Memory B cell (primary cell): ENCODE measurements at places on chromosomes 4 and X.

DNA sequence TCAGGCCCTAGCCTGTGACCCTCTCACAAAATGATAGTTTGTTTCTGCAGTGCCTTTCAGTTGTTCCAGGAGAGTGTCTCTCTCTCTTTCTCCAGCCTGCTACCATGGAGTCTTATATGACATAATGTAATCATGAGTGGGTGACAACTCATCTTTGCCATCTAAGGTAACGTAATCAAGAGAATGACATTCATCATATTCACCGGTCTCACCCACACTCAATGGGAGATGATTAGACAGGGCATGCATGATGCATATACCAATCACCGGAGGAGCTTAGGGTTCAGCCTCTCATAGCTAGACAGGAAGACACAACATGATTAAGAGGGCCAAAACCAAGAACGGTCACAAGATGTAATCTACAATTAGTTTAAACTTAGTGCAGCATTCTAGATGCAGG lies 97.1 kb upstream of the FAM9B start:
- H3K36me3 ChIP-seq: peaks cover under 1% of the 10 kb centered on the region
- no peak for DNase-seq
- H3K4me3 ChIP-seq: no peak overlapping the region
- no peak overlapping the region for H3K27ac ChIP-seq
- H3K27me3 ChIP-seq: no peaks in the 10 kb centered on the region
- no peaks in the 10 kb centered on the region for H3K4me1 ChIP-seq

GRCh38 chr4:42554072-42554471 lies 102.8 kb downstream of the ATP8A1 start:
- peaks cover 24% of the 10 kb centered on the region for H3K36me3 ChIP-seq
- H3K4me1 ChIP-seq: no peaks in the 10 kb centered on the region
- no peak for DNase-seq
- no peaks in the 10 kb centered on the region for H3K27me3 ChIP-seq

- no peak for DNase-seq
- H3K4me3 ChIP-seq: no peak overlapping the region
- H3K4me1 ChIP-seq: peaks cover 2% of the 10 kb centered on the region
- peaks cover 12% of the 10 kb centered on the region for H3K27me3 ChIP-seq
- H3K36me3 ChIP-seq: no peaks in the 10 kb centered on the region
- no peak overlapping the region for H3K27ac ChIP-seq
Observed at GRCh38 chr4:650951-651883, 22.9 kb downstream of the ATP5ME start.

DNA sequence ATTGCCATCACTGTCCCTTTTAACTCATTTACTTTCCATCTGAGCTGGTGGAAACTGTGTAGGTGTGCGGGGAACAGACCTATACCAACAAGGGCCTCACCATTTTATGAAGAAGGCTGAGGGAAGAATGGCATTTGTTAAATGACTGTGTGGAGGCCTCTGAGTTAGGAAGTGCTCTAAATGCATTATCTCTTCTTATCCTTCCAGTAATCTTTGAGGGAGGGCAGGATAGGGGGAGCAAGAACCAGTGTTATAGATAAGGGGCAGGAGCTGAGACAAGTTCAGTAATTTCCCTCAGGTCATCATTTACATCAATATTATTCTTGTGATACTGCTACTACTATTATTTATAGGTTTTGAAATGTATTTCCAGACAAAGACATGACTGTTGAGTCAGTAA lies 122.4 kb upstream of the PDLIM3 start:
- H3K4me3 ChIP-seq: no peak overlapping the region
- no peak overlapping the region for H3K27ac ChIP-seq
- H3K27me3 ChIP-seq: peaks cover 10% of the 10 kb centered on the region
- no peaks in the 10 kb centered on the region for H3K36me3 ChIP-seq
- no peaks in the 10 kb centered on the region for H3K4me1 ChIP-seq

DNA sequence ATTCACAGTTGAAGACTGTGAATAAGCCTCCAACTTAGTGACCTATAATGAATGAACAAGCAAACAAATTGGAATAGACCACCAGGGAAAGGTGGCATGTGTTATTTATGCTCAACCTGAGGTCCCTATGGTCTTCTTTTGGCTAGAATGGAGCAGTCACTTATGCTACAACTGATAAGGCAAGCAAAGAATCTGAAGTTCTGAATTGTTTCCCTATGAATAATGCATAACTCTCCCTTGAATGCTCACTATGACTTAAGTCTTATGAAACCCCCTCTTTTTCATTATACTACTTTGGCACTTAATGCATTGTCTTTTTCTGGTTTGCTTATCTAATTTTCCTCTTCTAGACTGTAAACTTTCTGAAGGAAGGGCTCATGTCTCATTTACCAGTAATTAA lies 2.6 kb downstream of the GIMD1 start:
- H3K27me3 ChIP-seq: peaks cover 5% of the 10 kb centered on the region
- H3K4me1 ChIP-seq: peaks cover 2% of the 10 kb centered on the region
- H3K27ac ChIP-seq: no peak overlapping the region
- no peak overlapping the region for H3K4me3 ChIP-seq

- no peak for DNase-seq
- H3K4me3 ChIP-seq: no peak overlapping the region
- no peaks in the 10 kb centered on the region for H3K36me3 ChIP-seq
- H3K27me3 ChIP-seq: peaks cover 9% of the 10 kb centered on the region
- no peak overlapping the region for H3K27ac ChIP-seq
Observed at GRCh38 chr4:154738426-154738825, 5.4 kb upstream of the LRAT start.

GRCh38 chr4:169142391-169142790 lies 128.4 kb downstream of the SH3RF1 start:
- no peaks in the 10 kb centered on the region for H3K4me1 ChIP-seq
- DNase-seq: no peak
- H3K27ac ChIP-seq: no peak overlapping the region
- H3K36me3 ChIP-seq: no peaks in the 10 kb centered on the region
- H3K4me3 ChIP-seq: no peak overlapping the region
- no peaks in the 10 kb centered on the region for H3K27me3 ChIP-seq

- H3K4me3 ChIP-seq: no peak overlapping the region
- H3K27ac ChIP-seq: no peak overlapping the region
- H3K27me3 ChIP-seq: no peaks in the 10 kb centered on the region
- no peaks in the 10 kb centered on the region for H3K36me3 ChIP-seq
Observed at GRCh38 chr4:28248269-28248668, 1387.6 kb downstream of the STIM2 start.

GRCh38 chrX:8245411-8245810 lies 74.3 kb upstream of the VCX2 start:
- no peak for DNase-seq
- no peaks in the 10 kb centered on the region for H3K4me1 ChIP-seq

- no peak overlapping the region for H3K27ac ChIP-seq
- no peaks in the 10 kb centered on the region for H3K36me3 ChIP-seq
- H3K4me1 ChIP-seq: no peaks in the 10 kb centered on the region
- no peak for DNase-seq
Observed at GRCh38 chrX:142312591-142312990, 107.5 kb upstream of the MAGEC2 start.

DNA sequence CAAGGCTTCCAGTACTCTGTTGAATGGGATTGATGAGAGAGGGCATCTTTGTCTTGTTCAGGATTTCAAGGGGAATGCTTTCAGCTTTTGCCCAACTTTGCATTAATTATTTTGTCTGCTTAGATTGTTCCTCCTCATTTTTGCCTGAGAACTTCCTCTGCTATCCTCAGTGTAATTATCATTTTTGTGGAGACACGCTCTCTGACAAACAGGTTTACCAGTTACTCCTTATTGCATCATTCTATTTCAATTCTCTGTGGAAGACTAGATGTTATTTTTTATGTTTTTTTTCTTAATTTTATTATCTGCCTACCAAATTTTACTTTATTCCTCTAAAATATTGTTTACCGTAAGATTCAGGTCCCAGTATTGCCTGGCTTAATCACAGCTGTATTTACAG lies 349.2 kb downstream of the ADGRL3 start:
- no peak for DNase-seq
- H3K4me1 ChIP-seq: no peaks in the 10 kb centered on the region
- H3K27ac ChIP-seq: no peak overlapping the region
- H3K27me3 ChIP-seq: no peaks in the 10 kb centered on the region
- no peak overlapping the region for H3K4me3 ChIP-seq
- H3K36me3 ChIP-seq: no peaks in the 10 kb centered on the region

DNA sequence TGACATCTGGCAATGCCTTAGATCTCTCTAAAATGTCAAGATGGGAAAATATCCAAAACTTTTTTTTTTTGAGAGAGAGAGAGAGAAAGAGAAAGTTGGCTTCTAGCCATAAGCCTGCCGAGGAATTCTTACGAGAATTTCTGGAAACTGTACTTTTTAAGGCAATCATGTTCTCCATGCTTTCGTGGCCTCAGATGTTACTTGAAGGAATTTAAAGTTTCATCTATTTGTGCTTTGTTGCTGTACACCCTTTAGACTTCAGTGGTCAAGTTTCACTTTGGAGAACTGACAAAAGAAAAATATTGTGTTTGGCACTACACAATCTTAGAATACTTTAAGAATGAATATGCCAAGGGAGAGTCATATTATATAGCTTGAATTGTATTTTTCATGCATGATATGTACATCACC lies 53.9 kb downstream of the FAT4 start:
- H3K4me1 ChIP-seq: no peaks in the 10 kb centered on the region
- no peak for DNase-seq
- H3K36me3 ChIP-seq: no peaks in the 10 kb centered on the region
- H3K27me3 ChIP-seq: no peaks in the 10 kb centered on the region

DNA sequence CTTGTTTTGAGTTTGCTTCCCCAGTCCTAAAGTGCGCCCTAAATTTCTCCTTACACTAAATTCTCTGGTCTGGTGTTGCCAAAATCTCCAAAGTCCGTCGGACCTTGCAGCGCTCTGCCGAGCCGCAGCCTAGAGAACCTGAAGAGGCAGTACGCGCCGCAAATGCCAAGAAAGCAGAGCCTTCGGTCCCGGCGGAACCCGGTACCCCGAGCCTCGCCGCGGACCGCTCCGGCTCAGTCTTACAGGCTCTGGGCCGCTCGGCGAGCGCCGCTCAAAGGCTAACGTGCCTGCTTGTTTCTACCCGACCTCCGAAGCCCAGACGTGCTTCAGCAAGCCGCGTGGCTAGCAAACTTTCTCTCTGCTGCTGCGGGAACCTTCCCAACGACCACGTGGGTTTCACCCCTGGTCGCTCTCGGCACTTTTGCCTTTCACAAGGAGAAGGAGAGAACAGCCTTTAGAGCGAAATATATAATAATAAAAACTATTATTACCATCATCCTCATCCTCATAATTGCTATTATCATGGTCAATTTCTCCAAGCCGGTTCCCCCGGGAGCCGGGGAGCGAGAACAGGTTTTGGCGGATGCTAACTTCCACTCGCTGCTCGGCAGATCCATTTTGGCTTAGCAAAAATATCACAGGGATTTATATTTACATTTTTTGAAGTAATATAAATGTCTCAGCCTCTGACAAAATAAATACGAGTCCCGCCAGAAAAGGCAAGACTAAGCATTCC lies 2.2 kb upstream of the HTR2C start:
- DNase-seq: no peak
- H3K27ac ChIP-seq: no peak overlapping the region
- no peak overlapping the region for H3K4me3 ChIP-seq
- no peaks in the 10 kb centered on the region for H3K36me3 ChIP-seq

DNA sequence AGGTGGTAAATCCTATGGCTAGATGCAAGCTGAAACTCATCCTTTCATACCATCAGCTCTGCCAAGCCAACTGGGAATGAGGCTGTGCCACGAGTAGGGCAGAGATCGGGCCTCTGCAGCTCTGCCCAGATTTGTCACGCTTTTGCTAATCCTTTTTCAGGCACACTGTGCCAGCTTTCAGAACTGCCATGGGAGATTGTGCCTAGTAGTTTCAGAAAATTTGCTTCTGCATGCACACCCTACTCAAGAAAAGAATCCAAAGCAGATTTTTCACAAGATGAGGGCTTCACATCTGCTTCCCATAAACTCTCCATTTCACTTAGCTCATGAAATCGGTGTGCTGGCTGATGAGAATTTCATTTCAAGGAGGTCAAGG lies 3.3 kb upstream of the ADH7 start:
- H3K4me3 ChIP-seq: no peak overlapping the region
- H3K36me3 ChIP-seq: no peaks in the 10 kb centered on the region
- no peak overlapping the region for H3K27ac ChIP-seq
- no peak for DNase-seq

DNA sequence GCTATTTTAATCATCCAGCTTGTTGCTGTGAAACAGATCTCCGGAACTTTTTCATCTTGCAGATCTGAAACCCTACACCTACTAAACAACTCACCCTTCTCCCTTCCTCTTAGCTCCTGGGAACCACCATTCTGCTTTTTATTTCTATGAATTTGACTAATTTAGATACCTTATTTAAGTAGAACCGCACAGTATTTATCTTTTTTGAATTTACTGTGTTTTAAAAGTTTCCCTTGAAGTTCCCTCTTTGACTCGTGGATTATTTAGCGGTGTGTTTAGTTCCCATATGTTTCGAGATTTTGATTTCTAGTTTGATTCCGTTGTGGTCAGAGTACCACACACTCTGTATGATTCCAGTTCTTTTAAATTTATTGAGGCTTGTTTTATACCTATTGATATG lies 44.6 kb downstream of the EIF2S3 start:
- H3K27ac ChIP-seq: no peak overlapping the region
- H3K4me1 ChIP-seq: peaks cover 2% of the 10 kb centered on the region
- H3K27me3 ChIP-seq: no peaks in the 10 kb centered on the region
- no peak for DNase-seq
- peaks cover 3% of the 10 kb centered on the region for H3K36me3 ChIP-seq

- H3K27me3 ChIP-seq: no peaks in the 10 kb centered on the region
- peak within 1 kb of the TSS; percentile 85 for H3K27ac ChIP-seq
- DNase-seq: no peak
- H3K4me3 ChIP-seq: peak within 1 kb of the TSS; percentile 96
- peaks cover 1% of the 10 kb centered on the region for H3K36me3 ChIP-seq
Observed at GRCh38 chrX:104112326-104112951, at the start of gene ZCCHC18. Gene ZCCHC18 (plus strand): TSS chrX:104112523. CDS start chrX:104114112, 1,589 bp downstream.

- H3K27ac ChIP-seq: no peak overlapping the region
- H3K27me3 ChIP-seq: no peaks in the 10 kb centered on the region
- no peaks in the 10 kb centered on the region for H3K4me1 ChIP-seq
Observed at GRCh38 chrX:115339441-115340025, 50.0 kb downstream of the LUZP4 start.

DNA sequence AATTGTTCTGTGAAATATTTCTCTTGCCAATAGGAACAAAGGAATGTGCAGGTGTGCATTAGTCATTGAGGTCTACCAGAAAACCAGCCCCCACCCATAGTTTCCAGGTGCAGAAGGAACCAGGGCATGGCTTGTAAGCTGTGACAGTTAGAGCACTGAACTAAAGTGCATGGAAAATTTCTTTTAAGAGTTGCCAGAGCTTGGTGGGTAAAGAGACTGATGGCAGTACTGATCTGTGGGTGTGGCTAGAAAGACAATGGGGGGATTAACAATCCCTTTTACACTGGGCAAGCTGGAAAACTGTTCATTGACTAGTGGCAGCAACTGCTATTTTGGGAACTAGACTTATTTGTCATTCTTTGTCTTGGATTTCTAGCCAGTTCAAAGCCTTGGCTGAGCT lies 326.9 kb downstream of the PCDH19 start:
- no peak overlapping the region for H3K4me3 ChIP-seq
- H3K27me3 ChIP-seq: no peaks in the 10 kb centered on the region
- DNase-seq: no peak
- no peaks in the 10 kb centered on the region for H3K36me3 ChIP-seq
- no peak overlapping the region for H3K27ac ChIP-seq
- H3K4me1 ChIP-seq: no peaks in the 10 kb centered on the region
